ENCODE measurements at places on chromosomes 12 and 14. TPM values are rescaled to one million over a fixed set of nuclear protein-coding genes. Genes with fewer than 3 reads are reported as not detected.

DNA sequence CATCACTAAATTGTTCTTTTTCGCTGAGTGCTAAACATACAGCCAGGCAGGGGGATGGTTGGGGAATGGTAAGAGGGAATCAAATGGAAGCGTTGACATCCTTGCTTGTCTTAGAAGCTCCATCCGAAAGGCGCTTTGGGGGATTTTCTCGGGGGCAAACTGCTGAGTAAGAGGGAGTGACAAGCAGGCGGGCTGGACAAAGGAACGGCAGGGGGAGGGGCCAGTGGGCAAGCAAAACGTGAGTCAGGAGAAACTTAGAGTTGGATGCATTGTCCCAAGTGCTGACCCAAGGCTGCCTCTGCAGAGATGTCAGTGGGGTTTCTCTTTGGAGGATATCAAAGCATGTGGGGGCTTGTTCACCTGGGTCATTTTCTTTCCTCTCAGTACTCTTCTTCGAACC is 480.5 kb downstream of the VRK1 start:
- no peak for DNase-seq

GRCh38 chr14:26636561-26636960 is 38.7 kb upstream of the NOVA1 start:
- DNase-seq, result no peak

GRCh38 chr12:75738486-75738885 is 227.1 kb upstream of the KRR1 start:
- DNase-seq, result peak; percentile 95

- DNase-seq, result peak; percentile 90
Observed at GRCh38 chr12:108833757-108834472, 23.5 kb downstream of the SSH1 start.

DNA sequence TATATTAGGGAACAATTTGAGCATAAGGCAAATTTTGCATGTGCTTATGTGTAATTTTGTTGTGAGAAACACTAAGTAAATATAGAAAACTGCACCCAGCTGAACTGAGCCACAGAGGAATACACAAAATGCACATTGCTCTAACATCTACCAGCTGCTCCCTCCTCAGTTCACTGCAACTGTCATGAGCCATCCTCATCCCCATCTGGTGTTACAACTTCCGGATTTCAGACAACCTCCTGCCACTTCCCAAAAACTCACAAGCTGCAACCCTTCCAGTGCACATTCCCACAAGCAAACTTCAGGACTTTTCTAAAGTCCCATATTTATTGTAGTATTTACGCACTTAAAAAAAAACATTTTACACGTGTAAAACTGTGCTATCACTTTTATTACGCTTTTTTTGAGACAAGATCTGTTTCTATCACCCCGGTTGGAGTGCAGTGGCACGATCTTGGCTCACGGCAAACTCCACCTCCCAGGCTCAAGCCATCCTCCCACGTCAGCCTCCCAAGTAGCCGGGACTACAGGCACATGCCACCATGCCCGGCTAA is 169.1 kb upstream of the TBX3 start:
- peak; percentile 24 for DNase-seq

Gene TAS2R46
- not detected for total RNA-seq

GRCh38 chr12:91211866-91212265 is 29.2 kb upstream of the DCN start:
- peak; percentile 59 for DNase-seq

DNA sequence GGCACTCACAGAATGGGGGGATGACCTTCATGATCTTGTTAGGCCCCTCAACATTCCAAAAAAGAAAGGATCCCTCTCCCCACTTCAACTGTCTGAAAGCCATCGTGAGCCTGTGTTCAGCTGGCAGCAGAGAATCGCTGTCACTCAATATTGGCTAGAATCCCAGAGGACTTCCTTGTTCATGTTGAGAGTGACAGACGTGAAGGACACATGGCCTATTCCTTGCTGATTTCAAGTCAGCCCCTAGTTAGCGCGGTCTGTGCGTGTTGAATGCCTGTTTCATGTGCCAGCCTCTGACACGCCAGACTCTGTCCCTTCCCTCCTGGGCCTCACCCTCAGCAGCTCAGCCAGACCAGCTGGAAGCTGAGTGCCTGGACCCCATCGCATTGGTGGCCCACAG is 43.1 kb downstream of the DNAH10 start:
- DNase-seq, result no peak

DNA sequence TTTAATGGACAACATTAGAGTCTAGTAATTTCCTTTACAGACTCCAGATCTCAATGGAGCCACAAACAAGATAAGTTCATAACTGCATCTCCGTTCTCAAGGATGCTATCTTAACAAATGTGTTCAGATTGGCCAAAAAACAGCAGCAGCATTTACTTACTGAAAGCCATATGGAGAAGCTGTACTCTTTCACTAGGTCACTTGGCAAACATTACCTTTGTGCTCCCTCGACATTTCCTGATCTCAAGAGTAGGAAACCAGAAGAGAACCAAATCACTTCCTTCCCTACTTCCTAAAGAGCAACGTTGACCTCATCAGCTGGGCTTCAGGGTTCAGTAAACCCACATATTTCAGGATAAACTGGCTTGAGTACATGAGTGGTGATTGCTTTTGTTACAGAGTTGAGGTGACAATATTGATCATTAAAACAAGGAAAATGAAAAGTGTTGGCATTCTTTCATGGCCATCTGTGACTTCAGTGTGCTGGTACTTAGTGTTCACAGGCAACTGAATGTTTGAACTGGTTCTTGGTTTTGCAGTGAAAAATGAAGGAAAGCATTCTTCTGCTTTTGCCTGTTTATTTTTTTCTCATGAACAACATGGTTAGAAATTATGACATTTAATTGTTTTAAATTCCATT is 449.6 kb downstream of the TMEM117 start:
- peak; percentile 2 for DNase-seq

- no peak for DNase-seq
Observed at GRCh38 chr14:54639611-54640010, 72.7 kb downstream of the SAMD4A start.

- DNase-seq, result peak; percentile 3
Observed at GRCh38 chr12:18837025-18837424, 99.1 kb downstream of the CAPZA3 start.

GRCh38 chr14:69490219-69490918 is 5.8 kb downstream of the PLEKHD1 start:
- DNase-seq, result no peak

DNA sequence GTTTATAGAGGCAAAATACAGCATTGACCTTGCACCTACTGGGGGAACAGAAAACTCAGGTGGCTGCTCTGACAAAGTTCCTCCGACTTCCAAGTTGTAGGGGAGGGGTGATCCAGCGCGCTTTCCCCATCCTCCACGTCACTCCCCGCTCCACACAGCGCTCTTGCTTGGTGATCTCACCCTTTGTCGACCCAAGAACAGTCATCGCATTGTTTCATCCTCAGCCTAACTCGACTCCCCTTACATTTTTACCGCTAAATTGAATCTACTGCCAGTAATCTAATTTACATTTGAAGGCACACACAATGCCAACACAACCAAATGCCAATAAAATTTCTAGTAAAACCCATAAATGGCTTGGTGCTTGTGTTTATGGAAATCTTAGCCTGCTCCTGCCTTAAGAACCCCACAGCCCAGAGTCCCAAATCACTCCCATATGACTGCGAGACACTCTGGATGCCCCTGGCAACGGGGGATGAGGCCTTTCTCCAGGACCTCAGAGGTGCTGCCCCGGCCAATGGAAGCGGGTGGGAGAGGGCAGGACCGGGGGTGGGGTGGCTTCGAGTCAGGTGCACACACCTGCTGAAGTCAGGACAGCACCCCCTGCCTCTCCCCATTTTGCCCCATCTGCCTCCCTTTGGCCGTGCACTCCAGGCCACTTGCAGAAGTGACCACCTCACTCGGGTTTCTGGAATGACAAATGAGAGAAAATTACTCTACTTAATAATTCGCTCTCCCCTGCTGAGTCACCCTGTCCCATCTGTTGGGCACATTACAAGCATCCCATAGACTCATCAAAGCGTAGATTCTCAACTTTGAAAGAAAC is 98.2 kb upstream of the GSC start:
- no peak for DNase-seq

GRCh38 chr12:3896801-3897351 is 23.7 kb upstream of the PARP11 start:
- no peak for DNase-seq

Gene SIX1
- total RNA-seq, result 96.6 TPM

Gene ANAPC5
- total RNA-seq, result 136 TPM

GRCh38 chr12:110073049-110073831 is 24.9 kb upstream of the C12orf76 start:
- no peak for DNase-seq

Gene DTX1
- 0.13 TPM for total RNA-seq

Gene CPM
- total RNA-seq, result 3.2 TPM

DNA sequence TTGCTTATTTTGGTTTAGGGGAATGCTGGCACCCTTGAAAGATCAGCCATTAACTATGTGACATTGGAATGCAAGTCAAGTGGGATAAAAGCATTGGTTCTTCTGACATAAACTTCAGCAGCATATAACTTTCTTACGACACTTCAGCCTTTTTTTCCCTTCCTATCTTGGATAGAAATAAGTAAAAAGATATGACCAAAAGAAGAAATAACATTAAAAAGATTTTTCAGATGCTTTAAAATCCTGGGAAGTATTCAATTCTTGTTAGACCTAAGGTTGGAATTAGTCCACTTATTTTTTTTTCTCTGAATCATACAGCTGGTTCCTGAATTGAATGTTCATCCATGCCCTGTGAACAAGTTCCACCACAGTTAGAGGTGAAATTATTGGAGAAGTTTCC is 85.6 kb upstream of the TSPAN8 start:
- DNase-seq, result no peak

Gene JDP2
- total RNA-seq, result 61.9 TPM

Gene PLEKHH1
- total RNA-seq, result 0.05 TPM

Gene PAX9
- total RNA-seq, result 0.62 TPM

DNA sequence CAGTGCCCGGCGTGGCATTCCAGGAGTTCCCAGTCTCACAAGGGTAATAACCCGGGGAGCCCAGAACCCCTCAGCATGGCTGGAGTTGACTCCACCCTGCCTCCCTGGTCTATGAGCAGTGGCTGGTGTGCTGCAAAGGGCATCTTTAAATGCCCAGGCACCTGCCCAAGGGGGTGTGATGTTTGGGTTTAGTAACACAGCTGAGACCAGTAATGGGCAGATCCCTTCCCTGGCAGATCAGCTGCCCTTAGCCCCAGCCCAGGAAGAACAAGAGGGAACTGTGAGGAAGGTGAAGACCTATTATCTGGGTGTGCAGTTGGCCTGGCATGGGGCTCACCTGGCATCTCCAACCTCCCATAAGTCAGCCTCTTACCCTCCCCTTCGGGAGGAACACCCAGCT is 35.9 kb downstream of the RBM19 start:
- no peak for DNase-seq

DNA sequence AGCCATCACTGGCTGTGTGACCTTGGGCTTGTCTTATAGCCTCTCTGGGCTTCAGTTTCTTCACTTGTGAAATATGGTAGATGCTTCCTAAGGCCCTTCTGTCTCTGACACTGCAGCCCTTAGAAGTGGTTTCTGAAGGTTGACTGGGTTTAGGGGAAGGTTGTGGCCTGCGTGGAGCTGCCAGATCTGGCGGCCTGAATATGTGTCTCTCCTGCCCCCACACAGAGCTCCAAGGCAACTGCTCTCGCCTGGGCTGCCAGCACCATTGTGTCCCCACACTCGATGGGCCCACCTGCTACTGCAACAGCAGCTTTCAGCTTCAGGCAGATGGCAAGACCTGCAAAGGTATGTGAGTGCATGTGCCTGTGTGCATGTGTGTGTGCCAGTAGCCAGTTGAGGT is 4.0 kb downstream of the LRP1-AS start:
- no peak for DNase-seq

DNA sequence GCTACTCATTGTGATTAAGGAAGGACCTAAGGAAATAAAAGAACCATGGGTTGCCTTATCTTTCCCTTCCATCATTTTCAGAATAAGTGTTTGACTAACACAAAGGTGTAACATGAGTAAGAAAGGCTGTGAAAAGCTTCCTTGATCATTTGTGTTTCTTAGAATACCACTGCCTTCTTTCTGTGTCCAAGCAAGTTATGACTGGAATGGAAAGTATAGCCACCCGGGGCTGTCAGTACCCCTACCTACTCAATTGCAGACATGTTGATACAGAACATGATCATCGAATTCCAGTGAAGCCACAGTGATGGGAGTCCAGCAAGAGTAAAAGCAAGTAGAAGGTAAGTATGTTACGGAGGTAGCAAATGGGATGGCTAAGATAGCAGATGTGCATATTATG is 209.8 kb downstream of the PELI2 start:
- DNase-seq, result no peak

- DNase-seq, result no peak
Observed at GRCh38 chr12:91772411-91772810, 373.2 kb downstream of the BTG1 start.

Gene NRIP2
- total RNA-seq, result 0.64 TPM

GRCh38 chr14:98548071-98548686 is 723.8 kb downstream of the BCL11B start:
- DNase-seq, result no peak

DNA sequence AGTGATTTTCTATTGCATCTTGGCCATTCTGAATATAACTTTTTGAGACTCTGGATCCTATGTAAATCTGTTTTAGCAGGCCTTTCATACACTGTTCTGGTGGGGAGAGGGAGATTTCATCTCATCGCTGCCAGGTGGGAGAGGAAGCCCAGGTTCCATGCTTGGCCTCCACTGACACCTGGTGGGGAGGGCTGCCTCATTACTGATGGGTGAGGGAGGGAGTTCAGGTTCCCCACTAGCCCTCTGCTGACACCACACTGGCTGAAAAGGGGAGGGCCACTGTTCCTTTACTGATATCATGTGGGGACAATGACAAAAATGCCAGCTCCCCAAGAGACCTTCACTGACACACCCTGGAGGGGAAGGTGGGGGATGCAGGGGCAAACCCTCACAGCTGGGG is 2.4 kb upstream of the GALNT8 start:
- DNase-seq, result no peak

GRCh38 chr12:124422570-124423523 is 128.0 kb downstream of the RFLNA start:
- peak; percentile 92 for DNase-seq

- DNase-seq, result no peak
Observed at GRCh38 chr14:74395094-74395493, 30.9 kb downstream of the SYNDIG1L start.

GRCh38 chr12:4026517-4026916 is 153.3 kb upstream of the PARP11 start:
- DNase-seq, result no peak

- no peak for DNase-seq
Observed at GRCh38 chr14:61690039-61690438, 5.3 kb upstream of the HIF1A start.

DNA sequence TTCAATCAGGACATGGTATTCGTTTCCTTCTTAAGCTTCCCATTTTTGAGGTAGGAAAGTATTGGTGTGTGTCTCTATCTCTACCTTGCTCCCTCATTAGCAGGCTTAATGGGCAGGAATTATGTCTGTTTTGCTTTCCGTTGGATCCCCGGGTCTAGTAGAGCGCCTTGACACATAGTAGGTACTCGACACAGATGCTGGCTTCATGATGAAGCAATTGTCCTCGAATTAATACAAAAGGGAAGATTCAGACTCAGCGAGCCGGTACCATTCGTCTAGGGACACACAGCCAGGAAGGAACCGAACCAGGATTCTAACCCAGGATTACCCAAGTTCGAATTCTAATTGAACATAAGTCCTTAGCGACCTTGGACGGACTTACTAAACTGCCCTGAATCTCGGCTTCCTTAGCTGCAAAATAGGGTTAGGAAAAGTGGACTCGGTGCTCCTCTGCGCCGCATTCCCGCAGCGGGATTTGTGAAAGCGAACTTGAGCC is 496 bp upstream of the ISCU start:
- DNase-seq, result no peak

Gene KRT79
- not detected for total RNA-seq
